ENCODE measurements at places on chromosomes 3 and 15. TPM values are rescaled to one million over a fixed set of nuclear protein-coding genes. Genes with fewer than 3 reads are reported as not detected.

Gene COL6A5
- total RNA-seq: not detected

Gene LRRC34
- total RNA-seq: 0.64 TPM

Gene LSAMP
- total RNA-seq: under 0.01 TPM

Gene SLC12A1
- total RNA-seq: not detected

Gene BCHE
- 0.85 TPM for total RNA-seq

Gene KCNAB1
- 0.21 TPM for total RNA-seq

Gene EPHB1
- total RNA-seq: not detected

Gene PLIN1
- total RNA-seq: 0.24 TPM

Gene CPB1
- total RNA-seq: not detected

Gene UBAP1L
- 0.72 TPM for total RNA-seq

Gene ATP10A
- 0.21 TPM for total RNA-seq

Gene IGF1R
- 29.2 TPM for total RNA-seq

All from tracheal epithelial cell (primary cell).